ENCODE measurements at places on chromosomes 2 and 18.

DNA sequence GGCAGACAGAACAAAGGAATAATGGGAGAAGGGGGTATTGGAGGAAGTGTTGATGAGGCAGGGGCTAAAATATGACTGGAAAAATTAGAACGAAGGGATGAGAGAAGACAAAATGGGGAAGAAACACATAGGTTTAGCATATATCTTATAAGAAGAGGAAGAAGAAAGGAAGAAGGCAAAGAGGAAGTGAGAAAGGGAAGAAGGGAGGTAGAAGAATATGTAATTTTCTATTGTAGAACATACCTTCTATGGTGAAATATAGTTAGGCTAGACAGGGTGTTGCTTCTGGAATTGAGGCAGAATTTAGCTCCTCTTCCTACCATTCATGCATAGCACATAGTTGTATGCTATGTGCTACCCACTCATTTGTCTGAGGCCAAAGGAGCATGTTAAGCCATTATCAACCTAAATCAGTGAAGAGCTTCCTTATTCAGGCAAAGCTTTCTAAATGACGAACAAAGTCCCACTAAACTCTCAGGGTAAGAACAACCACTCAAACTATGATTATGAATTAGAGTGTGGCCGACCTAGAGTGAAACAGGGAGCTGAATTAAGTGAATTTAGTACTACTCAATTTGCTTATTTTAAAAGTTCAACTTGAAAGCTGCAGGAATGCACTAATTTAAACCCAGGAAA lies 180.9 kb upstream of the GALNT5 start:
- DNase-seq = no peak

- DNase-seq = no peak
Observed at GRCh38 chr2:164710837-164711765, 89.8 kb upstream of the GRB14 start.

- no peak for DNase-seq
Observed at GRCh38 chr2:66580166-66581049, 145.5 kb downstream of the MEIS1 start.

GRCh38 chr2:160228141-160228917 lies 28.3 kb upstream of the ITGB6 start:
- DNase-seq = no peak

DNA sequence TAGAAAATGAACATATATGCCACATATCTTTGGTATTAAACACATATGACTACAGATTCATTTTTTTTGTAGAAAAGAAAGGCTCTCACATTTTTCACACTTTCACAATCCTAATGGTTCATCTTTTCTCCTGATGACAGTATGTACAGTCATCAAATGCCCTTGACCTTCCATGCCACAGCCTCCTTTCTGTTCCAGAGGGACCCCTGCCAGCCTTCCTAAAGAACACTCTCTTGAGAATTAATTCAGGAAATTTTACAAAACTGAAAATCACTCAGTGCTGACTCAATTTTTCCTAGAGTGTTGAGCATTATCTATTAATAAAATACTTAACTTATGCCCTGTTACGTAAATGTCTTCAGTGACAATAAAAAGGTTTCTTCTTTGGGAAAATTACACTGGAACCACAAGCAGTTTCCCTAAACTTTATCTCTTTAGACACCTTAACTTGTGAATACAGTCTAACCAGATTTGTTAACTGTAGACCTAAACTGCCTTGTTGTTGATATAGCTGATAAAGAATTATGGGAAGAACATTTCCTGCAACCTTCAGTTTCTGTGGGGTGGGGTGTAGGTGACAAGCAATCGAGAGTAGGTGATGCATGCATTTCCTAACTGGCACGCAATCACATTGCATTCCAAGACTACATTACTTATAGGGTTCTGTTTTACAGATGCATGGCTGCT lies 15.3 kb upstream of the ACOXL start:
- DNase-seq = no peak

DNA sequence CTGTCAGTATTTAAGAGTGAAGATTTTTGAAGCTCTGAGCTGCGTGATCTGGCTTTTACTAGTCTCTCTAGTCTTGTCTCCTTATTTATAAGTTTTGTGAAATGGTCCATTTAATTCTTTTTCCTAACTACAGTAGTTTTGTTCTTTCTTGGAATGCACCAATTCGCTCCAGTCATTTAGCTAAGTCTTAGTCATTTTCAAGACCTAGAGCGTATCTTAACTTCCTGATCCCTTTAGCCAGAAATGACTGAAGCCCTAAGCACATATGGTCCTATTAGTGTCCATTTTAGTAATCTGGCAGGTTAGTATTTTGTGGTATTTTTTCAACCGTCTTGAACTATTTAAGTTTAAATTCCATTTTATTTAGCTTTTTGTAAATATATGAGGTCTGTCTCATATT lies 3.6 kb downstream of the BIRC6 start:
- DNase-seq = no peak

GRCh38 chr2:163983911-163984310 lies 248.1 kb upstream of the FIGN start:
- no peak for DNase-seq

- no peak for DNase-seq
Observed at GRCh38 chr2:200104015-200104414, 148.6 kb downstream of the MAIP1 start.

GRCh38 chr2:234491281-234491680 lies 5.6 kb downstream of the ARL4C start:
- no peak for DNase-seq

DNA sequence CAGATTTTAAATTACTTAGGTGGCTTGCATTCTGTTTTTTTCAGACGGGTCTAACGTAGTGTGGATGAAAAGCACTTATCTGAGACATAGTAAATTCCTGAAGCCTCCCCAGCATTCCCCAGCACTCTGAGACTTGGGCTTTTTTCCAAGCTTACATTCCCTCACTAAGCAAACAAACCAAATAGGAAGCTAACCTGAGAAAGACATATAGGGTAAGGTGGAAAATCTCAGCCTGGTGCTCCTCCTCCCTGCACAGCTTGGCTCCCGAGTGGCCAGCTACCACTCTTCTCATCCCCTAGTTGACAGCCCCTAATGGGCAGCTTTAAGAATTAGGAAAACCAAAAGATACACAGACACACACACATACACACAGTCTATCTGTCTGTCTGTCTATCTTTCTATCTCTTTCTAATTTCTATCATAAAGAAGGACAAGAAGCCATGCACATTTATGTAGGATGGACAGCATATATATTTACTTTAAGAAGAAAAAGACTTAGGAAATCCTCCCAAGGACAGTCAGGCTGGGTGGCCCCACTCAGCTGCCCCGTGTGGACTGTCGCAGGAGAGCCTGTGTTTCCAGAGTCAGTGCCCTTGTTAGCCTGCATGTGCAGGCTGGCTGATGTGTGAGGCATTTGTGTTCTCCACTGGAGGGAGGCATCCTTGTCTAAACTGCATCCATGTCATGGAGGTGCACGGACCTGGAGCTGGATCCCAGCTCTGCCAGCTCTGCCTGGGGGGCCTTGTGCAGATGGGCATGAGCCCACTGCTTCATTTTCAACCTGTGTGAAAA lies 8.2 kb downstream of the CNNM3 start:
- no peak for DNase-seq
